ENCODE measurements at places on chromosomes 7 and 10. TPM values are rescaled to one million over a fixed set of nuclear protein-coding genes. Genes with fewer than 3 reads are reported as not detected.
A peak's percentile ranks its signal among the peaks of the same experiment; 100 is the strongest.

The ABCC2 gene
- 0.22 TPM for total RNA-seq

The LMTK2 gene
- total RNA-seq, result 26.9 TPM

DNA sequence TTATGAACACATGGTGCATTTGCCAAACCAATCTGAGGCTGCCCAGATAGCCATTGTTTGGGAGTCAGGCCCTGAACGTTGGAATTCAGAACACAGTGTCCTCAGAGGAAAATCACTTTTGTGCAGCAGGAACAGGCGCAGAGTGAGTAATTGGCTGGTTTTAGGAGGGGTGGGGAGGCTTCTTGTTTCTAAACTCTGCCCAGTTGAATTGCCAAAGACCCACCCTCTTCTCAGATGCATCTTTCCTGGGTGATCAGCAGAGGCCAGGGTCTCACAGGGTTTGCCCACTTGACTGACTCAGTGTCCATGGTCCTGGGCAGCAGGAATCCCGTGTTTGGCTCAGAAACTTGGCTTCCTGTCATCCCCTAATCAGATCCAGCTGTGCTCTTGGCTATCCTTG lies 24.3 kb downstream of the PRLHR start:
- no peak overlapping the region for H3K4me3 ChIP-seq
- H3K27ac ChIP-seq, result peak overlapping the region; percentile 47
- no peak for DNase-seq
- peaks cover 37% of the 10 kb centered on the region for H3K27me3 ChIP-seq
- H3K36me3 ChIP-seq, result no peaks in the 10 kb centered on the region

DNA sequence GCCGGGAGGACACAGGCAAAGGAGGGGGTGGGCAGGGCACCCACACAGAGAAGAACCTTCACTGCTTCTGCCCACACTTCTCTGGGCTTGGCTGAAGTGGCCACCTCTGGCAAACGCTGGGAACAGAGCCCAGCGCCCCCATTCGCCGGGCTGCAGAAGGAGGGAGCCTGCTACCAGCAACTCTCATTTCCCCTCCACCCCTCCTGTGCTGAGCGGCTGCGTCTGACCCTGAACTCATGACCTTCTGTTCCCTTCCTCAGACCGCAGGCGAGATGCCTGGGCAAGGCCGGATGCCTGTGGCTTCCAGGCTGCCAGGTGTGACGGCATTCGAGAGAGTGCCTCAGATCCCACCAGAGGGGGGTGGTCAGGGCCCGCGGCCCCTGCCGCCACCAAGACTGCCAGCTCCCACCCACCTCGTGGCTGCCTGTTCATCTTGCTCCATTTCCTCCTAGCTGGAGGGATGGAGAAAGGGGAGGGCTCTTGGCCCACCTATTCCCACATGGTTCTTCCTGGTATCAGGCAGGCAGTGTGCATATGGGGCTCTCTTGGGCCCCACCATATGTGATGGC lies 19.8 kb downstream of the DNAJB12 start:
- DNase-seq, result peak; percentile 80
- peak overlapping the region; percentile 95 for H3K27ac ChIP-seq
- no peaks in the 10 kb centered on the region for H3K27me3 ChIP-seq
- peak overlapping the region; percentile 17 for H3K4me3 ChIP-seq

DNA sequence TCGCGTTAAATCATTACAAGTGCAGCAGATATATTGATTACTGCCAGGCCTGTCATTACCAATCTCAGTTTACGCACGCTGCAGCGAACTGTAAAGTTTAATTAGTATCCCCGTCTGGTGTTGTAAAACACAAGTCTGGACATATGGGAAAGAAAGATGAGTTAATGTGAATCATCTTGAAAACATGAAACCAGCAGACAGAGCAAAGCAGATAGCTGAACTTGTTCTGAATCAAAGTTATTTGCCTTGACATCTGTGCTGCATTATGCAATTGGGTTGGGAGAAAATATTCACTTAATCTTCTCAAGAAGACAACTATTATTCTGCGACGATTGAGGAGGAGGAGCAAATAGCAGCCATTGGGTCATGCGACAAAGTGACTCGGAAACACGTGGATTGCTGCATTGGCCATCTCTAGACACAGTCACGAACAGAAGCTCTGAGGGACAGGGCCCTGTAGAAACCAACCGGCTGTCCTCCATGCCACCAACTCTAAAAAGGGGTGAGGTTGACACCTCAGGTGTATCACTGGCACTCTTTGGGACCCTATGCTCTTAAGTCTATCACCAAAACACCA lies 156.3 kb upstream of the C7orf33 start:
- no peak overlapping the region for H3K4me3 ChIP-seq
- H3K27ac ChIP-seq, result no peak overlapping the region
- peaks cover 18% of the 10 kb centered on the region for H3K27me3 ChIP-seq
- H3K4me1 ChIP-seq, result no peaks in the 10 kb centered on the region
- DNase-seq, result no peak

The CALHM3 gene
- total RNA-seq, result not detected

DNA sequence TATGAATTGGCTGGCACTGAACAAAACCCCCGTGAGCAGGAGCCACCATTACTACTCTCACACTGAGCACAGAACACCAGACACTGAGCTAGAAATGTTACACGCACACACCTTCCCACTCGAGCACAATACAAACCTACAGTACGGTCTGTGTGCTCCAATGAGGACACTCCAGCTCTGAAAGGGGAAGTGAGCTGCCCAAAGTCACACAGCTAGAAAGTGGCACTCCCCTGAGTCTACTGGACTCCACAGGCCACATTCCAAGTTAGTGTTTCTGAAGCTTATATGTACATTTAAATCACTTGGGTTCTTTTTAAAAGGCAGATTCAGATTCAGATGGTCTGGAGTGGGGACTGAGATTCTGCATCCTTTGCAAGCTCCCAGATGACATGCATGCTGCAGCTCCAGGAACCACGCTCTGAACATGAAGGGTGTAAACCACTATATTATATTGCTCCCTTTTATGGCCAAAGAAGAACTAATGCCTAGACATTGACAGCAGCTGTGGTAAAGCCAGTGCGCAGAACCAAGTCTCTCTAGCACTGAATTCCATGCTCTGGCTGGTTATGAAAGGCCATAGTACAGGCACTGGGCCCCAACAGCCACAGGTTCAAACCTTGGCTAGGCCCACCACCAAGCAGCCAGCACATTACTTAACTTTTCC lies 77.1 kb downstream of the FRMPD2 start:
- H3K36me3 ChIP-seq, result no peaks in the 10 kb centered on the region
- peaks cover 21% of the 10 kb centered on the region for H3K27me3 ChIP-seq
- no peak for DNase-seq
- H3K27ac ChIP-seq, result no peak overlapping the region
- no peaks in the 10 kb centered on the region for H3K4me1 ChIP-seq
- H3K4me3 ChIP-seq, result no peak overlapping the region

DNA sequence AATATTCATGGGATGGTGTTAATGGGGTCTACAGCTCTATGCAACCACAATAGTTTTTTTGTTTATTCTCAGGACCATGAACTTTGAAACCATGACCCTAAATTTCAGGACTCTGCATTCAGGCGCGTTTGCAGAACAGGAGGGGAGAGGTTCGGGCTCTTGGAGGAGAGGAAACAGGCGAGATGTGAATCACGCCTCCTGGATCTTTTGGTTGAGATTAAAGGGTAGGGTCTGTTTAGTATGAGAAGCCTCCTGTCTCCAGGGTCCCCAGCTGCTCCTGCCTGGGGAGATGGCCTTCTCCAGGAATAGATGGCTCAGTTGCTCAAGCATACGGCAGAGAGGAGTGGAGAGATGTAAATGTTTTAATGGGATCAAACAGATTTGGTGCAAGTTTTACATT lies 18.2 kb downstream of the TLL2 start:
- no peak for DNase-seq
- H3K4me1 ChIP-seq, result no peaks in the 10 kb centered on the region
- no peak overlapping the region for H3K4me3 ChIP-seq

All from left ventricle myocardium inferior (tissue), 1 donor.